ENCODE measurements at places on chromosomes 16 and 17.

- DNase-seq, result no peak
Measured at GRCh38 chr16:23317266-23317661, 15.2 kb downstream of the SCNN1B start.

DNA sequence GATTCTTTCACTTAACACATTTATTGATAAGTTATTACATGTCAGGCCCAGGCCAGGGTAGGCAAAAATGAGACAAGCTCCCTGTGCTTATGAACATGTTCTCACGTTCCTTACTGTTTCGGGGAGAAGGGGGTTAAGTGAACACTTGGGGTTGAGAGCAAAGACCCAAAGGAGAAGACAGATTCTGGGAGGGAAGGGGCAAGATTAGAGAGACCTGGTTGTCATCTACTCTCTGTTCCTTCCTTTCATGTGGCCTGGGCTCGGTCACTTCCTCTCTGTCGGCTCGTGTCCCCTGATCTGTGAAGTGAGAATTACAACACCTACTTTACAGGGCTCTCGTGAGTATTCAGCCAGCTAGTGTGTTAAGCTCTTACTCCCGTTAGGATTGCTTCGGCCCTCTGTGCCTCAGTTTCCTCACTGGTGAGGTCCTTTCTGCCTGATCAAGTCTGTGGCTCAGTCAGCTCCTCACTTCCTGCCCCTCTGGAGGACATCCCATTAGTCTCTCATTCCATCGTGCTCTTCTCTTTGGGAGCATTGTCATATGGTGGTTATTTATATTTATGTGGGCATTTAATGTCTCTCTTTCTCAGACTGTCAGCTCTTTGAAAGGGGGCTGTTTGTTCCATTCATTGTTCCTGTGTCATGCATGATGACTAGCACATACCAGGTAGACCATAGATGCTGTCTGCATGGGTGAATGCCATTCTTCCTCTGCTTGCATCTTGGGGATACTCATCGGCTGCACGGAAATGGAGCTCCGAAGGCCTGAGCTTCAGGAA lies 38.9 kb downstream of the PLCG2 start:
- no peak for DNase-seq

DNA sequence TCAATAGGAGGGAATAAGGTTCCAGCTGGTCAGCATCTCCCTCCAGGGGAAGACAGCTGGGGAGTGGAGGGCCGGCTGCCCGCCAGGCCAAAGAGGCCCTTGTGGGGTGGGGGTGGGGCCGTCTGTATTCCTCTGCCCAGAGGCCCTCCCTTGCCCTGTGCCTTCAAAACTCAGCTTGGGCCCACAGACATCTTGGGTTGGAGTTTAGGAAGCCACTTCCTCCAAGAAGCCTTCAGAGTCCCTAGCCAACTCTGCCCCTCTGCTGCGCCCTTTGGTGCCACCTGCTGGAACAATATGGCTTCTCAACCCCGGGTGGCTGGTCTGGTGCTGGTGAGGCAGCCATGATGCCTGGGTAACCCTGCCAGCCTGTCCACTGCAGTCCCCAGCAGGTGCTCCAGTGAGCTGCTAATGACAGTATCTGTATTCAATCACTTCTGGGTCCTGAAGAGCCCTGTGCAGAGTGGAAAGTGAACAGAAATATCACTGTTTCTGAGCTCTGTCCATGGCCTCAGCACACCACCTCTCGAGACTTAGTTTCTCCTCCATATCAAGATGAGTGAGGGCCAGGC lies 16.7 kb downstream of the HSD11B2 start:
- DNase-seq, result peak; percentile 31

DNA sequence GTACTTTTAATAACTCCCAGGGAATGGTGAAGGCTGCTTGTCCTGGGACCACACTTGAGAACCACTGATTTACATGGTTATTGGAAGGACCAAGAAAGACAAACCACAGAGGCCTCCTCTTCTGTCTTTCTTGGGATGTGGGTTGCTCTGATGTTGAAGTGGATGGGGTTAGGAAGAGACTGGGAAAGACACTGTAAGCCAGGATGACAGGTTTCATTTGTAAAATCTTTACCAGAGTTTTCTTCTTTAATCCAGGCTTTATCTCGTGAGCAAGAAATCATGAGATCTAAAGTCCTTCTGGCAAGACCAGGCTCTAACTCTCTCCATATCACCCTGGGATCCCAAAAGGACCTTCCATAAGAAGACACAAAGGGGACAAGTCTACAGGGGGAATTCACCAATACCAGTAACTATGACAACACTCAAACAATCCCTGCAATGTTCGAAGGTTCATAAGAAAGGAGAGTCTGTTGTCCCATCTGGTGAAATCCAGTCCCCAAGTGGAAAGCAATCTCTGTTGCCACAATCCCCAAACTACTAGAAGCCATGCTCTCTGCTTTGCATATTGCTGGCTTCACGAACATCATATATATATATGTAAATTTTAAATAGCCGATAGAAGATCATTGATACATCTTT lies 44.8 kb upstream of the CDRT4 start:
- no peak for DNase-seq

DNA sequence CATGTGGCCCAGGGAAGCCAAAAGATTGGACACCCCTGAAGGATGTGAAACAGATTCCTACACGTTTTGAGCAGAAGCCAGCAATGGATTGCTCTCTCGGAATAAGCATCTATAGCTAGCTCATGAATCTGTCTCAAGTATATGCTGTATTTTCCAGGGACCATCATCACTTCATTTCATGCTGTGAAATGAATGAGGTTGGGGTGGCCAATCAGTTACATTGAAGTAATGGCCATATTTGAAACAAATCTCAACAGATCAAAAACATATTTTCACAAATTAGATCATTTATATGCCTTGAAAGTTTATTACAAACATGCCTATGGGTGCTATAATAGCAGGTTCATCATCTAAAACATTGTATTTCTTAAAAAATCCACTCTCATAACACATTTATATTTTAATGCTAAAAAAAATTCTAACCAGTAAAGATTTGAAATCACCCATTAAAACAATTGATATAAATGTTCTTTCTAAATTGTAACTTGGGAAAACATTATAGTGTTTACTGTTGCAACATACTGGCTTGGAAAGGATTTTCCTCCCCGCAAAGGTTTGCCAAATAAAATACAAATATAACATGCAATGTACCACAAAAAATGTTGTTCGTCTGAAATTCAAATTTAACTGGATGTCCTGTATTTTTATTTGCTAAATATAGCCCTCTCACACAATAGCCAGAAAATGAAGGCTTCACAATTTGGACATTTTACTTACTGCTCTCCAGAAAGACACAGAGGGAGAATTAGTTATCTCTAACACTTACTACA lies 743.6 kb downstream of the KCNJ2 start:
- DNase-seq, result no peak

DNA sequence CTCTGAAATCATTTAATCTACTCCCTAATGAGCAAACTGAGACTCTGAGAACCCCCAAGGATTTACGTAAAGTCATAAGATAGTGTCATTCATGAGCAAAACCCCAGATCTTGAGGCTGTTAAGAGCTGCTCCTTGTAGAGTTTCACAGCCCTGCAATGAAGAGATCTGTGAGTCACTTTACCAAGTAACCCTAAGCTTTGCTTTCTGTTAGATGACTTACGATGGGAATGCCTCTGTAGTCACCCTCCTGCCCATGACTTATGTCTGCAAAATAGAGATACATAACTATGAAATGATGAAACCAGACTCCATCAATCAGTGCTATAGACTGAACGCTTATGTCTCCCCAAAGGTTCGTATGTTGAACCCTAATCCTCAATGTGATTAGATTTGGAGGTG lies 117.7 kb downstream of the HS3ST3A1 start:
- no peak for DNase-seq

GRCh38 chr17:65487161-65487560 lies 74.3 kb downstream of the AXIN2 start:
- no peak for DNase-seq

GRCh38 chr16:85055493-85056210 lies 28.1 kb downstream of the KIAA0513 start:
- peak; percentile 1 for DNase-seq

DNA sequence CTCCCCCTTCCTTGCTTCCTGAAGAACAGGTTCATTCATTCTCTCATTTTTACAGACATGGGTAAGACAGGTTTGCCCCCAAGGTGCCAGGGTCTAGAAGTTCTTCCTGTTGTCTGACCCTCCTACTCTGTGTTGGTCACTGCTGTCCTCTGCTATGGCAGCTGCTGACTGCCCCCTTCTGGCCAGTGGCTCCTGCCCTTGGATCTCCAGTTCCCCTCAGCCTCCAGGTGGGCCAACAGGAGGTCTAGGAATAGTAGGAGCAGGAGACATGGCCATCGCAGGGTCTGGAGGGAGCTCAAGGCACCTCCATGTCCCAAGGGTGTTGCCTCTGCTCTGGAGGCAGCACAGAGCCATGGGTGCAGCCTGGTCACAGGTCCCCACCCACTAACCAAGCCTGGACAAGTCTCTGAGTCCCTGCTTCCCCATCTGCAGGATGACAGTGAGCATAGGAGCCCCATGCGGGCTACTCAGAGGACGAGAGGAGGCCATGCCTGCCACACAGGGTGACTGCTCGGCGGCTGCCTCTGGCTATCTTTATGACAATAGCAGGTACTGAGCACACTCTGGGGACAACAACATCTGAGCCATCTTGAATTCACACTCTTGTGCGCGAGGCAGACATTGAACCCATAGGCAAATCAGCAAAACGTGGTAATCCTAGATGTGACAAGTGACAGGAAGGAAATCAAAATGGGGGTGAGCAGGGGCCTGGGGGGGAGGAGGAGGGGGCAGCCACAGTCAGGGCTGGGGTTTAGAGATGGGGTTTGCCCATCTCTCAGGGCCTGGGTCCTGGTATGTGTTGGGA lies 27.0 kb upstream of the NXPH3 start:
- peak; percentile 49 for DNase-seq

- peak; percentile 42 for DNase-seq
Measured at GRCh38 chr16:90057738-90058173, 19.4 kb downstream of the PRDM7 start.

- no peak for DNase-seq
Measured at GRCh38 chr16:5056352-5056751, 9.4 kb downstream of the C16orf89 start.

GRCh38 chr17:77352441-77352840 lies 211.7 kb downstream of the SEC14L1 start:
- no peak for DNase-seq

GRCh38 chr16:11273721-11274324 lies 394 bp upstream of the PRM3 start:
- DNase-seq, result peak; percentile 85

DNA sequence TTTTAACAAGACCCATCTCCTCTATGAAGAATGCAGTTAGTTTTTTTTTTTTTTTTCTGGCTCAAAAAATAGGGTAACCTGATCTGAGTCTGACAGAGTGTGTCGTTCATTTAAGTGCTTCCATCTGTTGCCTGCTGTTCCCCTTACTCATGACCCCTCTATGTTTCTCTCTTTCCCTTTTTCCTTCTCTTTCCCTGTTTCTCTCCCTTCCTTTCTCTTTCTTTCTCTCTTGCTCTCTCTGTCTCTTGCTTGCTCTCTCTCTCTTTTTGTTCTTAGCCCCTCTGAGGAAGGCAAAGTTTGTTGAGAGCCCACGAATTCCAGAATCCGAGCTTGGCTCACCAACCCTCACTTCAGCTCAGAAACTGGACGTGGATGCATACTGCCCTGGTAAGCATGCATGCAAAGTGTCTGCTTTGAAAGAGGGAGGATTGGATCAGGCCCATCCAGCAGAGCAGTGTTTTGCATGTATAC lies 185.0 kb downstream of the TANC2 start:
- no peak for DNase-seq

DNA sequence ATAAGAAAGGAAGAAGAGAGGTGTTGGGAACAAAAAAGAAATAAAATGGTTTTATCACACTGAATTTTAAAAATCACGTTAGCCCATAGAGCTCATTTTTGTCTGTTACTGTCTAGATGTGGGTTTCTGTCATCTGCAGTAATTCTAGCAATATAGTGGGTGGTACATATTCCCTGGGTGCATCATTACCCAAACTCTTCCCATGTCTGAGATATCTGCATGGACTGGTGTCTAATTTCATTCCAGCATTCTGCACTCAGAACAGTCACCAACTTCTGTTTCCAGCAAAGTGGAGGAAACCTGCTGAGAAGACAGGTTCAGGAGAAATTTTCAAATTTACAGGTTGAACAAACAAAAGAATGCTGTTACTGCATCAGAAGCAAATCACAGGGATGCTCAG lies 263.8 kb downstream of the CDH11 start:
- DNase-seq, result no peak

DNA sequence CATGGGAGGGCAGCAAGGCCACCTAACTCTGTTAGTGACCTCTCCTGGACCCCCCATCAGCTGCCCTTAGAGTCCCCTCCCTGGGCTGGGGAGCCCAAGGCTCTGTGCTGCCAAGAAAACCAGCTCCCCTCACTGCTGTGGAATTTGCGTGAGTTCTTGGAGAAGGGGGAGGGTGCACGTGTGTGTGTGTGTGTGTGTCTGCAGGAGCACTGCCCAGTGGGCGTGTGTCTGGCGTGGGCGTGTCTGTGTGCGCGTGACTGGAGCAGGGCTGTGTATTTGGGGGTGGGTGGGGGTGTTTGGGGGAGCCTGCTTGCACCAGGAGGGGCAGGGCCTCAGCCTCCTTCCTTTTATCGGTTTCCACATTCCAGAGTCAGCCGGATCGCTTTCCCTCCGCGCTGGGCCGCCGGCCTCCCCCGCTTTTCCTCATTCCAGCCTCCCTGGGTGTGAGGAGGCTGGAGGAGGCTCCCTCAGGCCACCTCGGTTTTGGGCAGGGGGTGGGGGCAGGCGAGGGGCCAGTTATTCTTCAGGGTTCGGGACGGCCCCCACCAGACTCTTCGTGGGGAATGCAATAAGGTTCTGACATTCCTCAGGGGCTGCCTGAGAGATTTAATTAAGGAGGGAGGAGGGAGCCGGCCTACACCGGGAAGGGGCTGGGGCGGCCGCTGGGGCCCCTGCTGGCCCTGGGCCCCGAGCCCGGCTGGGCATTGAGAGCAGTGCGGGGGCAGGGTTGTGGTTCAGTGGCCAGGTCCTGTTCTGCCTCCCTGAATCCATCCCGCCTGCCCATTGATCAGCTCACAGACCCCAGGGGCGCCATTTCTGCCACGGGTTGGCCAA lies 2.5 kb downstream of the VASN start:
- peak; percentile 29 for DNase-seq

DNA sequence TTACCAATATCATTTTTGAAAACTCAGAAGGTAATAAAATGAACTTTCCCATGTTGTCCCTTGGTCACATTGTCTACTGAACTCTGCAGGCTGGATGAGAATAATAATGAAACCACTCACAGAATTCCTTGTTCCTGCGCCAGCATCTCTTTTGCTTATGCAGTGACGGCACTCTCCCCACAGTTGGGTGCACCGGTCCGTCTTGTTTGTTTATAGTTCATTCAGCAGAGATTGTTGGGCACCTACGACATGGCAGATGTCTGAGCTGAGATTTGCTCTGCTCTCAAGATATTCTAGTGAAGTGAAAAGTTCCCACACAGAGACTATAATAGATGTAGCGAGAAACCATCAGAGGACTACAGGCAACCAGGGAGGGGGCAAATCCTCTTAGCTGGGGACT lies 375.7 kb upstream of the CDH11 start:
- no peak for DNase-seq

GRCh38 chr17:66304304-66305174 lies 2.1 kb downstream of the PRKCA start:
- peak; percentile 15 for DNase-seq
